ENCODE measurements at places on chromosomes 11 and 22. TPM values are rescaled to one million over a fixed set of nuclear protein-coding genes. Genes with fewer than 3 reads are reported as not detected.

Gene PRG3
- not detected for total RNA-seq

Gene C11orf65
- total RNA-seq = 0.59 TPM

Gene CASP5
- 0.30 TPM for total RNA-seq

Gene CLTCL1
- total RNA-seq = 35.9 TPM

Gene KCNK4
- total RNA-seq = not detected

Gene CCDC73
- total RNA-seq = 0.59 TPM

Gene TSSK2
- 0.30 TPM for total RNA-seq

Gene ANKRD42
- total RNA-seq = 12.9 TPM

Gene MPEG1
- total RNA-seq = 9.8 TPM

GRCh38 chr11:70315716-70316115, 45.2 kb downstream of the PPFIA1 start:
- no peak for DNase-seq

DNA sequence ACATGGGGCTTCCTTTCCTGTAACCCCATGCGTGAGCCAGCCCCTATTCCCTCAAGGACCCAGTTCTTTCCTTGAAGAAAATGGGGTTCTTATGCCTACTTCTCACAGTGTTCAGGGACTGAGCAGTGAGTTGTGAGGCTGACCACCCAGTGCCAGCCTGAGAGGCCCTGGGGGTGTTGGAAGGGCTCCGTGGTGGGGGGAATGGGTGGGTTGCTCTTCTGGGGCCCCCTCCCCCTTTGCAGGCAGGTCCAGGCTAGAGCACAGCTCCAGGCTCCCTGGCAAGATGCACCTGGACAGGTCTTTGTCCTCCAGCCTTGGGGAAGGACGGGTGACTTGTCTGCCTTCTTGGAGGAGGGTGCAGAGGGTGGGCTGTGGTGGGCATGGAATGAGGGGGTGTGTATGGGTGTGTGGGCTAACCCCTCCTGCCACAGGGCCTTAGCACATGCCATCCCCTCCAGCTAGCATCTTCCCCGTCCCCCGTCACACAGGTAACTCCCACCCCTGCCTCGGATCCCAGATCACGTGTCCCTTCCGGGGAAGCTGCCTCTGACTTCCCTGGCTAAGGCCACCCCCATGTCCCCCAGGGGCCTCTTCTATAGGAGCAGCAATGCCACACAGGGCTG, 64.6 kb downstream of the MYEOV start:
- DNase-seq = no peak

GRCh38 chr22:21738966-21739365, 3.4 kb upstream of the YPEL1 start:
- DNase-seq = no peak

DNA sequence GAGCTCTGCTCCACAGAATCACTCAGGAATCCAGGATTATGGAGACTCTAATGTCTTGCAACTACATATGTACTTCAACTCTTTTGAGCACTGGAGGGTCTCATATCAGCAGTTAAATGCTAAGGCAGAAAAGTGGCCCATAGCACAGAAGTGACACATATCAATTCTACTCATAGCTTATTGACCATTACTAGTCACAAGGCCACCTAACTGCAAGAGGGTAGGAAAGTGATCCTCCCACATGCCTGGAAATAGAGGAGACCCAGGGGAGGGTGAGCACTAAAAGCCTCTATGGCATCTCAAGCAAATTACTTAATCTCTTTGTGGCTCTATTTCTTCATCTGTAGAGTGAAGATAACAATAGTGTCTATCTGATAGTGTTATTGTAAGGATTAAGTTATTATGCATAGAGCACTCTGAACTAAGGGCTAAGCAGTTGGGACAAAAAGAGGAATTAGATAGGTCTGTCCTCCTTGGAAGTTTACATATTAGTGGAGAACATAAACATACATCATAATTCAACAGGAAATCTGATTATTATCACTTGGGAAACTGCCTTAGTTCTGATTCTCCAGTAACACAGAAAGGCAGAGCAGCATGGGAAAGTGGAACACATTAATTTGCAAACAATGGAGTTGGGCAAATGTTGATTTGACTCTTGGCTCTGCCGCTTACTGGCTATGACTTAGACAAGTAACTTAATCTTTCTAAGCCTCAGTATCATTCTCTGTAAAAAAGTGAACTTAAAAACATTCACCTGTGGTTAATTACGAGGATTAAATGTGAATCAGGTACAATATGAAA, 25.1 kb upstream of the USP47 start:
- DNase-seq = no peak

DNA sequence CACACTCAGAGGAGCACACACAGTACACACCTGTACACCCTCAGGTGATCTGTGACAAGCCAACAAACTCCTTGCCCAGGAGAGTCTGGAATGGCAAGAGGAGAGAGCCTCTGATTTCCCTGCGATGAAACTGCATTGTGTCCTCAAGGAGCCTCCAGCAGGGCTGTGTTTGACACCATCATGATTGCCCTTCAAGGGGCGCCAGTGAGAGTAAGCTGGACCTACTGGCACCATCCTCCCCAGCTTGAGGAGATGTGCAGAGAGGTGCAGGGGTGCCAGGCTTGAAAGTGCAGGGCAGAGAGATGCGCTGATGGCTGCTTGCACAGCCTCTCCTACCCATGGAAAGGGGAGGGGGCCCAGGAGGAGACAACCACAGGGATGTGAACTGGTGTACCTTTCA, 188.8 kb upstream of the CADM1 start:
- DNase-seq = no peak

GRCh38 chr11:45252134-45252856, 33.8 kb downstream of the SYT13 start:
- no peak for DNase-seq

- peak; percentile 58 for DNase-seq
Observed at GRCh38 chr22:46054091-46055073, 77.4 kb upstream of the WNT7B start.

DNA sequence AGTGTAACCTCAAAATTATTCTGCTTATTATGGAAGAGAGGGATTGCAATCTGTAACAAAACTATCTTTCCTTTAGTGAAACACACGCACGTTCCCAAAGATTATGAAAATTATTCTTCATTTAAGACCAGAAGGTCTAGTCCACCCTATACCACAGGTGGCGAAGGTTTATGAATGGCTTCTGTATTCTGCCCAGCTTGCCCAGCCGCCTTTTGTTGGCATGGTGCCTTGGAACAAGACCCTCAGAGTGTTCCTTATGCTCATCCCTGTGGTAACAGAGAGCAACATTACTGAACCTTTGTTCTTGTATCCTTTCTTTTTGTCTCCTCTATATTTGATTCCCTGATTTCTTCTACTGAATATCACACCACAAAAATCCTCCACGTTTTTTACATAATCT, 116.4 kb downstream of the FAR1 start:
- DNase-seq = no peak

DNA sequence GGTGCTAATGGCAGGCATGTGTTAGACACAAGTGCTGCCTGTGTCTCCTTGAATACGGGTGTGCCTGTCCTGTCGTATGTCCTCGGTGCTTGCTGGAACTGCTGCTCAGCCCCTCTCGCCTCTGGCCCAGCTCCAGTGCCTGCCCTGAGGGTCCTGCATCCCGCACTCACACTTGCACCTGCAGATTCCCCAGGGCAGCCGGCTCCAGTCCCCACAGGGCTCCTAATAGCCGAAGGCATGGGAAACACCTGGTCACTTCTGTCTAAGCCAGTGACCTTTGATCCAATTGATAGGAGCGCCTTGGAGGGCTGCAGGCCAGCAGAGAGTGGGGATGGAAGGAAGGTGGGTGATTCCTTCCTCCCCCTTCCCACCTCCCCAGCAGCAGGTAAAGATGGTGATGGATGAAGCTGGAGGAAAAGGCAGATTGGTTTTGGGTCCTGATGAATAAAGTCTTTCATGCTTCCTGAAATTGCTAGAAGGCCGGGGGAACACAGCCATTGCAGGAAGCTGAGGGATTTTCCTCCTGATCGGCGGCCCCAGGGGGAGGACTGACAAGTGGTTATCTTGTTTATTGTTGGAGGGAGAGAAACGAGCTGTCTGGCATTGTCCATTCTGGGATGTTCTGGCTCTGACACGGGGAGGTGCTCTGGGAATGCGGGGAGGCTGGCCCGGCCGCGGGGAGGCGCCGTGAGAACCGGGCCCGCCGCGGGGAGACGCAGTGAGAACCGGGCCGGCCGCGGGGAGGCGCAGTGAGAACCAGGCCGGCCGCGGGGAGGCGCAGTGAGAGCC, 110.9 kb upstream of the B3GAT1 start:
- DNase-seq = no peak

- peak; percentile 87 for DNase-seq
Observed at GRCh38 chr11:819129-819931, 616 bp downstream of the PNPLA2 start.

- DNase-seq = no peak
Observed at GRCh38 chr11:85643191-85643614, 4.6 kb upstream of the TMEM126A start.

GRCh38 chr11:121711939-121712338, 259.2 kb upstream of the SORL1-AS1 start:
- no peak for DNase-seq

DNA sequence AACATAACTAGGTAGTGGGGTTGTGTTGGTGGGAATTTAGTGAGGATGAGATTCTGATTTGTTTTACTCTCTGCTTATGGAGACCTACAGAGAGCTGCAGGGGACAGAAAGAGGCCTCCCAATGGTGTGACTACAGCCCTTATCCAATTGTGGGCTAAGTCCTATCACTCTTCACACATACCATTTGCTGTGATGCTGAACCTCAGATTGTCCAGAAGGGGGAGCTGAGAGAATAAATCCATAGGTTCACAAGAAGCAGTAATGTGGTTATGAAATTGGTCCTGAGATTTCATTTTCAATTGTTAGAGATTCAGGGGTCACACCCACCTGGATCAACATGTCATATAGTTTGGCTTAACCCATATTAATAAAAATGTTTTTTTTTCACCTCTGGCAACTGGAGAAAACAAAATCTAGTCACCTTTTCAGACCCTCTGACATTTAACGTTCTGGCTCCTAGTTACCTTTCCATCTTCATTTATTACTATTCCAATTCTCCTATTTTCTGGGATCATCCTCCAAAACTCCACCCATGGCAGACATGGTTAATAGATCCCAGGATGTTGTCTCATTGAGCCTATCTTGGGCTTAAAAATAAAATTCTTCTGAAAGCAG, 53.3 kb upstream of the PTPN5 start:
- DNase-seq = no peak

Data from tibial nerve (tissue), 4 donors.